PC-9 (cell line): ENCODE measurements at places on chromosomes 11 and 22. TPM values are rescaled to one million over a fixed set of nuclear protein-coding genes. Genes with fewer than 3 reads are reported as not detected.

POU2AF3 gene
- 3.0 and 3.9 TPM in 2 replicates for total RNA-seq

GRCh38 chr11:118476676-118477075 lies 40.4 kb downstream of the KMT2A start:
- H3K4me3 ChIP-seq: no peak overlapping the region
- no peaks in the 10 kb centered on the region for H3K4me1 ChIP-seq
- no peak for DNase-seq
- H3K36me3 ChIP-seq: peaks cover 50% of the 10 kb centered on the region
- no peak overlapping the region for H3K27ac ChIP-seq

GRCh38 chr11:116859175-116859574 lies 21.8 kb upstream of the APOA1 start:
- H3K27ac ChIP-seq: no peak overlapping the region
- no peaks in the 10 kb centered on the region for H3K27me3 ChIP-seq
- peaks cover 13% of the 10 kb centered on the region; the same call in 1 of the 2 replicates for H3K36me3 ChIP-seq
- DNase-seq: no peak
- H3K4me3 ChIP-seq: no peak overlapping the region

GRCh38 chr11:8826901-8827560 lies 84.0 kb upstream of the AKIP1 start:
- DNase-seq: no peak
- no peaks in the 10 kb centered on the region for H3K36me3 ChIP-seq
- H3K27me3 ChIP-seq: no peaks in the 10 kb centered on the region
- no peak overlapping the region for H3K4me3 ChIP-seq
- H3K4me1 ChIP-seq: 0 out of 2 replicates have a peak, but pooled peaks cover under 1% of the 10 kb centered on the region
- no peak overlapping the region for H3K27ac ChIP-seq

ARHGEF17 gene
- total RNA-seq: 56.9 and 62.1 TPM in 2 replicates

GRCh38 chr11:118914987-118915386 lies 10.7 kb downstream of the BCL9L start:
- peak overlapping the region; percentile 50; the same call in 1 of the 2 replicates for H3K4me3 ChIP-seq
- peaks cover 84% of the 10 kb centered on the region for H3K4me1 ChIP-seq
- no peak for DNase-seq
- no peaks in the 10 kb centered on the region for H3K36me3 ChIP-seq
- peak overlapping the region; percentile 96 for H3K27ac ChIP-seq

- no peak for DNase-seq
These were observed 37.1 kb upstream of the ANO1 start for GRCh38 chr11:70040869-70041501.

DNA sequence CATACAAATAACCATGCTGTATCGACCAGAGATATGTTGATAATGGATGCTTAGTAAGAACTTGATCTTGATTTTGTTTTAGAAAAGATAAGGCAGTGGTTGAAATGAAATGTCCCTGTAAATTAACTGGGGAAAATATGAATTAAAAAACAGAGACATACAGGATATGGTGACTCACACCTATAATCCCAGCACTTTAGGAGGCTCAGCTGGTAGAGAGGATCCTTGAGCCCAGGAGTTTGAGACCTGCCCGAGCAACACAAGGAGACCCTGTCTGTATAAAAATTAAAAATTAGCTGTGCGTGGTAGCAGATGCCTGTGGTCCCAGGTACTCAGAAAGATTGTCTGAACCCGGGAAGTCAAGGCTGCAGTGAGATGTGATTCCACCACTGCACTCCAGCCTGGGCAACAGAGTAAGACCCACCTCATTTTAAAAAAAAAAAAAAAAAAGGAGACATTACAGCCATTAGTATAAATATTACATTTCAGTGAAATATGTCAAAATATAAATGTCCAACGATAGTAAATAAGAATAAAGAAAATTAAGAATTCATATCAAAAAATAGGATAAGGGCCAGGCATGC lies 4.6 kb downstream of the PICALM start:
- H3K4me3 ChIP-seq: peak overlapping the region; percentile 17; the same call in 1 of the 2 replicates
- no peak for DNase-seq
- no peaks in the 10 kb centered on the region for H3K36me3 ChIP-seq
- peaks cover 40% of the 10 kb centered on the region for H3K4me1 ChIP-seq
- H3K27me3 ChIP-seq: no peaks in the 10 kb centered on the region

DNA sequence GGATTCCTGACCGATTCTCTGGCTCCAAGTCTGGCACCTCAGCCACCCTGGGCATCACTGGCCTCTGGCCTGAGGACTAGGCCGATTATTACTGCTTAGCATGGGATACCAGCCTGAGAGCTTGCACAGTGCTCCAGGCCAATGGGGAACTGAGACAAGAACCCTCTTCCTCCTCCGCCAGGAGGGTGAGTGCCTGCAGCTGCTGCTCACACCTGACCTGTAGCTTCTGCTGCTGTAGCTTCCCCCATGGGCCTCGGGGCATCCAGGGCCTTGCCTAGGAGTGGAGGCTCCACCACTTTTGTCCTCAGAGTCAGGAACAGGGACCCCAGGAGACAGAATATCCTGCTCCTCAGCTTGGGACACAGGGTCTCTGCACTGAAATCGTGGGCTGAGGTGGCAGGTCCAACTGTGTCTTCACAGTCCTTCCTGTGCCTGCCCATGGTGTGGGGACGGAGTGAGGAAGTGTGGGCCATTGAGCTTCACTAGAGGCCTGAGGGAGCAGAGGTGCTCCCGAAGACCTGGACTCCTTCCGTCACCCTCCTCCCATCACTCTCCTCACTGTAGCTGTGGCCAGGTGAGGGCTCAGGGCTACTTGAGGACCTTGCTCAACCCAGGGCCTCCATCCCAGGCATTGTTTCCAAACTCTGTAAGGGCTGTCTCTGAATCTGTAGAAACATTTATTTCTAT lies 103.8 kb downstream of the ZNF280B start:
- no peaks in the 10 kb centered on the region for H3K4me1 ChIP-seq
- H3K27ac ChIP-seq: no peak overlapping the region
- H3K4me3 ChIP-seq: no peak overlapping the region
- DNase-seq: no peak
- H3K36me3 ChIP-seq: no peaks in the 10 kb centered on the region
- peaks cover 22% of the 10 kb centered on the region for H3K27me3 ChIP-seq

ANO3 gene
- total RNA-seq: not detected in 2 replicates

- no peak for DNase-seq
- no peak overlapping the region for H3K4me3 ChIP-seq
- no peaks in the 10 kb centered on the region for H3K36me3 ChIP-seq
- no peak overlapping the region for H3K27ac ChIP-seq
These were observed 59.3 kb downstream of the GGTLC2 start for GRCh38 chr22:22703715-22704114.

BIK gene
- total RNA-seq: 10.6 and 14.5 TPM in 2 replicates

DNA sequence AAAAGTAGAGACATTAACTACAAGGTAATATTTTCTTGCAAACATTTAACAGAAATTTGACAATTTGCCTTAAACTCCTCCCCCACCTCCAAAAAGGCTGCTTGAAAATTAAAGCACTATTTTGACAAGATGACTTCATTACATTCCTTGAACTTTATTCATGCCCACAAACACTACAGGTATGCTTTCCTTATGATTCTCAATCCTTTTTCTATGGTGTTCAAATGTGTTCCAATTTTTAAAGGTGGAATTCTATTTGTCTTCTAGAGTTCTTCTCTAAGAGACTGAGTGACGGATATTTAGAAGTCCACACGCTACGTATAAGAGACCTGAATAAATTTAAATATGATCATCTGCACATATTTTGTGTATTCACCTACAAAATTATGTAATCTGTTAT lies 69.4 kb downstream of the MRTFA start:
- no peaks in the 10 kb centered on the region for H3K36me3 ChIP-seq
- H3K27ac ChIP-seq: peak overlapping the region; percentile 44
- DNase-seq: peak; percentile 66
- H3K4me3 ChIP-seq: no peak overlapping the region
- H3K27me3 ChIP-seq: no peaks in the 10 kb centered on the region

GRCh38 chr11:107263844-107264563 lies 193.6 kb downstream of the CWF19L2 start:
- no peak for DNase-seq
- no peaks in the 10 kb centered on the region for H3K4me1 ChIP-seq
